ENCODE measurements at places on chromosomes 12 and 14.

DNA sequence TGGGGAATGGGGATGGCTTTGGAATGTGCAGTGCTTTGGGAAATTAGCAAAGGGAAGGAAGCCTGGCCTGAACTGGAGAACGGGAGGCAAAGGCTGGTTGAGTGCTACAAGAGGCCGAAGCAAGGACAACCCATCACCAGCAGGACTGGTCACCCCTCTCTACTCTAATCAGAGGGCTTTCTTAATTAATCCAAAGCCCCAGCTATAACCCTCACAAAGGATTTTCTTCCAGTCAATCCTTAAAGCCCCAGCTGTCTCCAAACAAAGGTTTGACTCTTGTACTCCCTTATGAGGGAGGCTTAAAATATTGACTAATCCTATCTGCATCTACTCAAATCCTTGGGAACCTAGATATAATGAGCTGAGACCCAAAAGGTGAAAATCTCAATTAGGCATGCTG is 256.3 kb downstream of the NTF3 start:
- DNase-seq, result no peak

- DNase-seq, result no peak
These were observed 35.3 kb upstream of the PAPOLA start for GRCh38 chr14:96466918-96467317.

DNA sequence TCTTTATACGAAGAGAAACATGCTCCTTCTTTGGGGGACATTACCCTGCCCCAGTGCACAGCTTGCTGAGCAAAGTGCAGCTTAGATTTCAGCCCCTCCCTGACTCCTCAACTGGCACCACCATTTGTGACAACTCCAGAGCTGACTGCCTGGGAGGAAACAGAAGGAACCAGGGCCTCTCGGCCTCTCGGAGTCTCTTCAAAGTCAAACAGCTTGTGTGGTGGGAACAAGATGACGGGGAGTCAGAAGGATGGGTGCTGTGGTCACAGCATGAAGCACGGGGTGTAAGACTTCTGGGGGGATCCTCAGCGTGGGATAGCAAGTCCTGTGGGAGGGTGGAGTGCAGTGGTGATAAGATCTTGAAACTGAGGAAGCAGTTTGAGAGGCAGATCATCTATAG is 123.5 kb upstream of the BCL2L14 start:
- DNase-seq, result no peak

GRCh38 chr14:53399057-53399456 is 245.9 kb upstream of the DDHD1 start:
- DNase-seq, result no peak

DNA sequence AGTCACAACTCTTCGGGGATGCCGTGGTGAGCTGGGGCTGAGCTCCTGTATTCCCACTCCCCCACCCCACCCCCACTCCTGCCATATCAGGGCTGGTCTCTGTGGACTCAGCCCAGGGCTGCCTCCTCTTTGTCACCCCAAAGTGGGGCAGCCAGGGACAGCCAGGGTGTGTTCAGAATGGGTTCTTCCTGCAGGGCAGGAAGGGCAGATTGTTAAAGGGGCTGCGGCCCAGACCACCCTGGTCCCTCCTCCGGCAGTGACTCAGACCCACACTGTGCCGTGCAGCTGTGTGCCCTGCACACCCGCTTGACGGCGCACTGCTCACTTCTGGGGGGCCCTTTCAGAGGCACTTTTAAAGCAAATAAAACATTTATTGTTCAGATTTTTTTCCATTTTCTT is 9.3 kb downstream of the SLC48A1 start:
- DNase-seq, result no peak

DNA sequence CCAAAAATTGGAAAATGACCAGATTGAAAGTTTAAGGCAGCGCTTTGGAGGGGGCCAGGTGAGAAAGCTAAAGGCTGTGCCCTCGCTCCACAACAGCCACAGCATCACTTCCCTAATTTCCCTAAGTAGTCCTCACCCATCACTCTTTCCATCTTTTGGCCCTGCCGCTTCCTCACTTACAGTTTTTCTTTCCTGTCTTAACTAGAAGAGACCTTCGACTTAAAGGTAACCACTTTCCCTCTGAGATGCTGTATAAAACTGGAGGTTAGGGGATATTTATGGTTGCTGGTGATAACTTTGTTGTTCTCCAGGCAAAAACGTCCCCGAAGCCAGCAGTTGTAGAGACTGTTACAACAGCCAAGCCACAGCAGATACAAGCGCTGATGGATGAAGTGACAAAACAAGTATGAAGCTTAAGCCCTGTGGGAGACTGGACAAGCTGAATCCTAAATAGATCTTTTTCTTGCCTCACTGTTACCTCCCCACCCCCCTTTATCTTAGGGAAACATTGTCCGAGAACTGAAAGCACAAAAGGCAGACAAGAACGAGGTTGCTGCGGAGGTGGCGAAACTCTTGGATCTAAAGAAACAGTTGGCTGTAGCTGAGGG is 4.3 kb downstream of the DDIT3 start:
- DNase-seq, result no peak

DNA sequence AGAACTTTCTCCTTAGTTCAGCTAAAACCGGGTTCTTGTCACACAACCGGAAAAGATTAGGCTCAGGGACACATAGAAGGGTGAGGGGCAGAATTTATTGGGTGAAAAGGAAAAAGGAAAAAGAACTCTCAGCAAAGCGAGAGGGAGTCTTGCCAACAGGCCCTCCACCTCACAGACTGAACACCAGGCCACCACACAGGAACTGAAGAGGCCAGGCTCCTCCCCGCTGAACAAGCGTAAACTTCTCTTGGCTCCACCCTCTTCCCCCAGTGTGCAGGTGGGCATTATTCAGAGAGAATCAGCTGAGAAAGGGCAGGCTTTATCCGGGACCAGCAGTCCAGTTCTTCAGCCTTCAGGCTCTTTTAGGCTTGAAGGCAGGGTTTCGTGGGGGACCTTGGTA is 125.6 kb upstream of the FGD4 start:
- no peak for DNase-seq

DNA sequence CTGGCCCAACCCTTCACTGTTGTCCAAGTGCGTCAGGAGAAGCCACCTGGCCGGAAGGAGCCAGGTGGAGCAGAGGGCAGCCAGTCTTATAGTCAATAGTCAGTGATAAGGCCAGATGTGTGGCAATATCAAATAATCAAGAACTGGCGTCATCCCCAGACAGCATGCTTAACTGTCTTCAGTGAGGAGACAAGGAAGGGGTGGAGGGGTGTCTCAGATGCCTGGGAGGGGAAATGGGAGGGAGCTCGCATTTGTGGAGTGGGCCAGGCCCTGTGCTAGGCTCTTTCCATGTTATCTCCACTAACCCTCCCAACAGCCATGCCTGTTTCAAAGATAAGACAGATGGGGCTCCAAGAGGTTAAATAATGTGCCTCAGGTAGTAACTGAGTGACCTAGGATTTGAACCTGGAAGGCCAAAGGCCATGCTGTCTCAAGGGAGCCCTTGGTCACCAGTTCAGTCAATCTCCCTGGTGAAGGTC is 48.9 kb upstream of the FOS start:
- DNase-seq, result no peak

- DNase-seq, result no peak
These were observed 1.8 kb downstream of the XRCC3 start for GRCh38 chr14:103713304-103714062.

DNA sequence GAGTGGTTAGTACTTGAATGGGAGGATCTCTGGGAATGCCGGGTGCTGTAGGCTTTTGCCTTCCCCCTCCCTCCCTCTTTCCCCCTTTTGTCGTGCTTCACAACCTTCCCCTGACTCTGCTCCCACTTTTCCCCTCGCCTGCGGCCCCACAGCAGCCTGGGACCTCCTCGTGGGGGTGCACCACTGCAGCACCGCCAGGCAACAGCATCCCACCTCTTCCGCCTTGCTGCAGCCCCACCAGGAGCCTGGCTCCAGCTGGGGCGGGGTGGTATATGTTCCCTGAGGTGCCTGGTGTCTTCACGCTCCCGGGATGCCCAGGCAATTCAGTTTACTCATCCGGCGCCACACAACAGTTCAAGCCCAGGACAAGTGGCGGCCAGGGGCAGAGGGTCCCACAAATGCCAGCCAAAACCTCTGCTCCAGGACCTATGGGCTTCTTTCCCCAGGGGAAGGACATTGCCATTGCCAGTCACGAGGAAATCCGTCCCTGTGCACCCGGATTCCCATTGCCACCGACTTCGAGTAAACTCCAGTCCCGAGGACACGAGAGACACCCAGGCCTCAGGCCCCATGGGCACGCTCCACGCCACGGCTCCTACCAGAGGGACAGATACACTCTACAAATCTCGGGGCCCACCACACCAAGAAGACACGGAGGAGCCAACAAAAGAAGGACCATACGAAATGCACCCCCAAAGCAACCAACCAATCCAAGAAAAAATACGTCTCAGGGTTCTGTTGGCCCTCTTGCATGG is 181.7 kb downstream of the ALG10 start:
- DNase-seq, result no peak

- no peak for DNase-seq
These were observed 35.2 kb downstream of the EGLN3 start for GRCh38 chr14:33915682-33916081.

DNA sequence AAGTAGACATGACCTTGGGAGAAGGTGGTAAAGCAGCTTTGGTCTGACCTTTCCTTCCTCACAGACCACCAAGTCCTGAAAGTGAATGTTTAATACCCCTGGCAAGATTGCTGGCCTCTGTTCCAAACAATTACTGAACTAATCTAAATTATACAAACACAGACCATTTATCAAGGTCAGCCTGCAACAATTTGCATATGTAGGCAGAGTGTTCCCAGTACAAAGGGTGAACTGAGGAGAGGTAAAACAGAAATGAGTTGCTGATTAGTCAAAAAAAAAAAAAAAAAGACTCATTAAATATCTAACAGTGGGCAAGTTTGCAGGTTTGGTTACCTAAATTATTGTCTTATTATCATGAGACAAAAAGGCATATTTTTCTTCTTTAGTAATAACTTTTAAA is 506.5 kb downstream of the TMEM117 start:
- DNase-seq, result no peak

DNA sequence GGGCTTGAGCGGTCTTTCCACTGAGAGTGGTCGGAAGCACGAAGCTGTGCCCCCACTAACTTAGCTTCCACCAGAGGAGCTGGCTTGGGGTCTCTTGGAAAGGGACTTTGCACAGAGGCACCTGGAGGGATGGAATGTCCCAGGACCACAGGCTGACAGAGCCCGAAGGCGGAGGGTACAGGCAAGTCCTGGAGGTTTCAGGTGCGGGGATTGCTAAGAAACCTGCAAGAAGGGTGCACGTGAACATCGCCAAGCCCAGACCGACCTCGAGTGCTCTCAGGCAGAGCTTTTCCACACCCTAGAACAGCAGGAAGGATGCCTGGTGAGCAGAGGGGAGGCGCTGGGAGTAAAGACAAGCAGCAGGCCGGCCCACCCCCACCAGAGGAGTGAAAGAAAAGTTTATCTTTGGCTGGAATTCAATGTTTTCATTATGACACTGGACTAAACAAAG is 61.6 kb downstream of the SERPINA3 start:
- DNase-seq, result no peak
